ENCODE measurements at places on chromosomes 6 and 20. TPM values are rescaled to one million over a fixed set of nuclear protein-coding genes. Genes with fewer than 3 reads are reported as not detected.

GRCh38 chr20:55472704-55473103, 532.6 kb downstream of the CBLN4 start:
- no peak for DNase-seq

DNA sequence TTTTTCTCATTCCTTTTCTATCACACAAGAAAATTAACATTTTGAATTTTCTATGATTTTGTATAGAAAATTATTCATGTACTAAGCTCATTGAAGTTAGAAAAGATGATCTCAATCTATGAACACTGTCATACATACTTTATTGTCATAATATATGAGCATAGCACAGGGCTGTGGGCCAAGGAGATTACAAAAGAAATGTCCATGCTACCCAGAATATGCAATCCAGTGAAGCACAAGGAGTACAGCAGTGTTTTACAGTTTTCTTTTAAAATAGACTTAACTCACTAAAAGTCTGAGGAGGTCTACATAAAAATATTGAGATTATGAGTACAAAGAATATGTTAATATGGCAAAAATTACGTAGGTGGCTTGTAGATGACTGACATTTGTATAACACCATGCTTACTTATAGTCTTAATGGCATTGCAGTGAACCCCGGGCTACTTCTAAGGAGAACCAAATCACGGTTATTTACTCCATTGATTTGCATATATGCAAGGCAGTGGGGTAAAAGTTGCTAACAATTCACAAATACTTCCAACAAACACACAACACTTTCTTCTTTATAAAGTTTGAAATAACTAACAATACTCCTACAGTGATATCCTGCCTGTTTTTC, 257.1 kb downstream of the BCKDHB start:
- no peak for DNase-seq

DNA sequence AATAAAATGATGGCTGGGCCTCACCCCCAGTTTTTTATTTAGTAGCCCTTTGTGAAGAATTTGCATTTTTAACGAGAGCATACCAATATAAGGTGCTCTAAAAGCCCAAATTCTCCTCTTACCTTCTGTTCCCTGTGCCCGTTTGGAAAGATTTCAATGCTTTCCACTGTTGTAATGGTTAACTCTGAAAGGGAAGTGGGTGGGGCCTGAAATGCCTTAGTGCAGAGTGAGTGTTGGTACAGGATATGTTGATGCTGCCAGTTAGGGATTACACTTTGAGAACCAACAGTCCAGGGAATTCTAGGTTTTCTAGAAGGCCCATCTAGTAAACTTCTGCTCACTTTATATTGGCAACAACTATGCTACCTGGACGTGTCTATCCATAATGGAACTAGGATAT, 562.7 kb upstream of the NRSN1 start:
- DNase-seq = no peak

DNA sequence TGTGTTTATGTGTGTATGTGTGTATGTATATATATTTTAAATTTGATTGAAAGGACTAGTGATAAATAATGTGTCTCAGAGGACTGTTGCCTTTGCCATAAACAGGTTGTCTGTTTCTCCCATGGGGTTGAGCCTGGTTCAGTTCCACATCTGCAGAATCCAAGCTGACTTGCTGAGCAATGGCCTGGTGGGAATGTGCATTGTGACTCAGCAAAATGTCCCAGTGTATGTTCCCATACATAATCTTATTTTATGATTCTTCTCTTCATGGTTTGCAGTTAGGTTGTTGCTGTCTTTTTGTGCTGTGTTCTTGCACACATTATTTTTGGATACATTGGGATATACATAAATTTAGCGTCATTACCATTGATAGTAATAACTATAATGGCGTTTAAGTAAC, 115.6 kb upstream of the SLC24A3 start:
- DNase-seq = no peak

Gene CD24
- total RNA-seq = 33.1 TPM

Gene CCHCR1
- 16.5 TPM for total RNA-seq
